ENCODE measurements at places on chromosomes 3 and 15. TPM values are rescaled to one million over a fixed set of nuclear protein-coding genes. Genes with fewer than 3 reads are reported as not detected.

- no peaks in the 10 kb centered on the region for H3K36me3 ChIP-seq
- H3K27me3 ChIP-seq, result no peaks in the 10 kb centered on the region
- no peak overlapping the region for H3K27ac ChIP-seq
- H3K4me3 ChIP-seq, result no peak overlapping the region
- no peak for DNase-seq
Observed at GRCh38 chr15:29785136-29785535, 37.1 kb downstream of the TJP1 start.

DNA sequence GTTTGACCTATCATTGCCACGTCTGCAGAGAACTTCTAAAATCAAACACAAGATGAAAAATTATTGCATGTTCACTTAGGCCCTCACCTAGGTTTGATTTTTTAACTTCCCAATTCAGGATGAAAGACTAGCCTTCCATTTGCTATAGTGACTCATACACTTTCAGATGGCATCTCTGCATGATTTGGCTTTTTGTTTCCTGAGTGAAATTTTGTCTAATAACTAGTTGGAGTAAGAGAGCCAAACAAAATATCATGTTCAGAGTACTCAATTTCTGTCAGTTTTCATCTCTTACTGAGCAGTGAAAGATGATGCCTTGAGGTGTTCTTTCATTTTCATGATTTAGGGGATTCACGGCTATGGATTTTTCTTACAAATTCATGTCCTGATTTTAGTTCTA lies 122.9 kb downstream of the NSUN3 start:
- H3K4me1 ChIP-seq, result no peaks in the 10 kb centered on the region
- no peaks in the 10 kb centered on the region for H3K27me3 ChIP-seq
- no peak overlapping the region for H3K4me3 ChIP-seq
- H3K36me3 ChIP-seq, result no peaks in the 10 kb centered on the region

- H3K36me3 ChIP-seq, result no peaks in the 10 kb centered on the region
- no peak overlapping the region for H3K27ac ChIP-seq
- H3K4me1 ChIP-seq, result no peaks in the 10 kb centered on the region
Observed at GRCh38 chr3:36397841-36398240, 17.5 kb downstream of the STAC start.

GRCh38 chr3:13389378-13389777 lies 30.7 kb downstream of the NUP210 start:
- no peaks in the 10 kb centered on the region for H3K4me1 ChIP-seq
- H3K27me3 ChIP-seq, result no peaks in the 10 kb centered on the region
- DNase-seq, result no peak
- no peak overlapping the region for H3K27ac ChIP-seq

GRCh38 chr15:65071381-65071811 lies 3.6 kb upstream of the RASL12 start:
- H3K4me1 ChIP-seq, result peaks cover 25% of the 10 kb centered on the region
- peaks cover 10% of the 10 kb centered on the region for H3K27me3 ChIP-seq
- no peak for DNase-seq
- no peak overlapping the region for H3K4me3 ChIP-seq

DNA sequence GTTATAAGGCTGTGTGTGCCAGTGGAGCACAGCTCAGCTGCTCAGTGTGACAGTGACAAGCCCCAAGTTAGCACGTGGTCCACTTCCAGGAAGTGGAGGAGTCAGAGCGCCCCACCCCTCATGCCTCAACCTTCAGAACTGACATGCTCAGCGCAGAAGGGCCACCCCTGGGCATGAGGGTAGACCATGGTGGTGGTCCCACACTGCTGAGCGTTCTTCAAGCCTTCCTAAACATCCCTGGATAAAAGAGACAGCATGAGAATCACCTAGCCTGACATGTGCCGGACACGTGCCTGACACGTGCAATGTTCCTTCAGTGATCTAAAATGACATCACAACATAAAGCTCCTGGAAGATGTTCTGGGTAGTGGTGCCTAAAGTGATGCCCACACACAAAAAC lies 16.8 kb downstream of the ATP10A start:
- DNase-seq, result no peak
- H3K36me3 ChIP-seq, result no peaks in the 10 kb centered on the region
- peaks cover 20% of the 10 kb centered on the region for H3K4me1 ChIP-seq
- no peak overlapping the region for H3K4me3 ChIP-seq

- H3K27me3 ChIP-seq, result no peaks in the 10 kb centered on the region
- no peaks in the 10 kb centered on the region for H3K4me1 ChIP-seq
- H3K27ac ChIP-seq, result no peak overlapping the region
- DNase-seq, result no peak
Observed at GRCh38 chr15:99951511-99951910, 218.3 kb upstream of the LYSMD4 start.

DNA sequence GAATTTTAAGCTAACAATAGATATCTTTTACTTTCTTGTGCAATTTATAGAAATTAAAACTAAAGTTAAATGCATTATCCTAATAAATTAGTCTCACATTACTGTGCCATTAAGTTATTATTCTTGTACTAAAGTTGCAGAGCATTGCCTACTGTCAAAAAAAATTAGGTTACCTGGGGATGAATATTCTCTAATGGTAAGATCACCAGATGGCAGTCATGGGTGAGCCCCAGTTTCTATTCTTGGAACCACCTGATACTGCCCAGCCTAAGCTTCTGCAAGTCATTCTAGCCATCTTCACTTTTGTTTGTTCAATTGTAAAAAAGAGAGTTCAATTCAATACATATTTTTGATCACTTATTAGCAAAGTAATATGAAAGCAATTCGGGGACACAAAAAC lies 213.2 kb downstream of the CADM2 start:
- DNase-seq, result no peak
- no peak overlapping the region for H3K4me3 ChIP-seq
- no peaks in the 10 kb centered on the region for H3K27me3 ChIP-seq
- no peaks in the 10 kb centered on the region for H3K4me1 ChIP-seq
- no peak overlapping the region for H3K27ac ChIP-seq

DNA sequence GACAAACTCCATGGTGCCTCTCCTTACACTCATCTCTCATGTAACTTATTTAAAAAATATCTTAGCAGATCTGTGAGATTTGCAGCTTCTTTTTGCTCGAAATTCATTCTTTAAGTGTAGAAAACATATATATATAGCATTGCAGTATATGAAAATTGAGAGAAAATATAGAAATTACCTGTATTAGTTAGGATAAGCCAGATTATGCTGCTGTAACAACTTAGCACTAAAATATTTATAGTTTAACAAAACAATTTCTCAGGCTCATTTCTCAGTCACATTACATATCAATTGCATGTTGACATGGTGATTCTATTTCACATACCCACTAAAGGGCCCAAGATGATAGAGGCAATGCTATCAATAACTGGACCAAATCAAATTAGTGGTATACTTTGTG lies 54.7 kb downstream of the NR2F2 start:
- H3K27me3 ChIP-seq, result no peaks in the 10 kb centered on the region
- no peak overlapping the region for H3K27ac ChIP-seq
- DNase-seq, result no peak
- no peaks in the 10 kb centered on the region for H3K4me1 ChIP-seq

DNA sequence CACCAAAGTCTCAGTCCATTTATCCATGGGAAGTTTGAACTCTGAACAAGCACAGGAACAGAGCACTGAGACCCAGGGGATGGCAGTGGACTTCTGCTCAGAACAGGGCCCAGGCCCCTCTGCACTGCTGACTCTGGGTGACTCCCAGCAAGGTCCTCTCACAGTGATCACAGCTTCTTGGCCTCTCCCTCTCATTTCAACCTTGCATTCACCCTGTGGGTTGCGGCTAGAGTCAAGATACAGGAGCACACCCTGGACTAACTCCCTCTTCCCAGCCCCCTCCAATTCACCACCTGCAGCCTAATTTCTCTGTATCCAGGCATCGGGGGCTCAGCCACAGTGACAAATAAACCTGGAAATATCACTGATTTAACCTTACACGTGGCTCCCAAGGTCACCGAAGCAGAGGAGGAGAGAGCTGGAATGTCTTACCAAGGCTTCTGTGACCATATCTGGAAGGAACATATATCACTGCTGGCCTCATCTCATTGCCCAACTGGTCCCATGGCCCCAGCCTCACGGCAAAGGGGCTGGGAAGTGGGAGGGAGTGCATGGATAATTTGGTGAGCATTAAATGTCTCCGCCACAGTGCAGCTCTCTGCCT lies 1.2 kb downstream of the RTP3 start:
- no peaks in the 10 kb centered on the region for H3K27me3 ChIP-seq
- H3K36me3 ChIP-seq, result no peaks in the 10 kb centered on the region
- H3K27ac ChIP-seq, result no peak overlapping the region
- H3K4me1 ChIP-seq, result peaks cover 22% of the 10 kb centered on the region

DNA sequence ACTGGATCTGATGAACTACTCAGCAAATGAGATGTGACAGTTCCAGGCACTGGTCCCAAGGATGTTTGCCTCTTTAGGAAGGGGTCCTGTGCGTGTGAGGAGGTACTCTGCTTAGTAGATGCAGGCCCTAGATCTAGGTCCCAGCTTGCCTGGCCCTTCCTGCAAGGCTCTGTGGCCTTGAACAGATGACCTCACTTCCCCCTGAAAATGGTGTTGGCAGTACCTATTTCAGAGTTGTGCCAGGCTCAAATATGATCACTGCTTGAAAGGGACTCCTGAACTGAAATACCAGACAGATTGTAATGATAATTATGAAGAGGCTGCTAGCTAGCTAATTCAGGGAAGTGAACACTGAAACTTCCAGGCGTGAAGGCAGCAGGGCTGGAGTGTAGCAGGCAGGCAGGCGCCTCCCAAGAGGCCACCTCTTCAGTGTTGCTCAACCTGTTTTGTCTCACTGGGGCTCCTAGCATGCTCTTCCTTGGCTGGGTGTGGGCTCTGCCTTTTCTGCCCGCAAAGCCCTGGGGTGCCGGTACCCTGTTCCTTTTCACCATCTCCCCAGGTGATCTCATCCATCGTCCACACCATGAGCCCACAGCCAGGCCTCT lies 24.1 kb upstream of the CPNE9 start:
- no peak overlapping the region for H3K27ac ChIP-seq
- no peak for DNase-seq
- no peaks in the 10 kb centered on the region for H3K36me3 ChIP-seq
- peaks cover 5% of the 10 kb centered on the region for H3K4me1 ChIP-seq
- H3K27me3 ChIP-seq, result no peaks in the 10 kb centered on the region

DNA sequence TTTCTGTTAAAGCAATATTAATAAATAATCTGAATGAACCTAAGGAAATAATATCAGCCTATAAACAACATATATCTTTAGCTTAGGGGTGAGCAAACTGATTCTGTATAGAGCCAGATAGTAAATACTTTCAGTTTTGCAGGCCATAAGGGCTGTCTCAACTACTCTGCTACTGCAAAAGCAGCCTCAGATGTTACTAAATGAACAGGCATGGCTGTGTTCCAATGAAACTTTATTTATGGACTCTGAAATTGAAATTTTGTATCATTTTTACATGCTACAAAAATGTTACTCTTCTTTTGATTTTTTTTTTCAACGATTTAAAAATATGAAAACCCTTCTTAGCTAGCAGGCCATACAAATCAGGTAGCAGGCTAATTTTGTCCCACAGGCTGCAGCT lies 212.8 kb upstream of the PRICKLE2 start:
- no peak overlapping the region for H3K27ac ChIP-seq
- peaks cover 21% of the 10 kb centered on the region for H3K4me1 ChIP-seq
- H3K27me3 ChIP-seq, result peaks cover 4% of the 10 kb centered on the region
- DNase-seq, result no peak

DNA sequence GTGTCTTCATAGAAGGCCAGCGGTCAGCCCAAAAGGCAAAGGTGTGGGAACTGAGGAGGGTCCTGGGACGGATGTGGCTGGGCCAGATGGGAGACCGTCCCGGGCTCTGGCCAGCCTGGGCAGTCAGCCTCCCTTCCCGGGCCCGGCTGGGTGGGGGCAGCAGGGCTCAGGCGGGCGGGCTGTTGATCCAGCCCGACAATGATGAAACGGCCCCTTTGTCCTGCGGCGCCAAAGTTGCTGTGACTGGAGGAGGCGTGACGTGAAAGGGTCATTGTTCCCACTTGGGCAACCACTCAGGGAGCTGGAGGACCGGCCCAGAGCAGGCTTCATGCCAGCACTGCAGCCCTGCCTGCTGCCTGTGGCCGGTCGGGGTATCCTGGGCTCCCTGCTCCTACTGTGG lies 16.5 kb downstream of the DUSP7 start:
- H3K36me3 ChIP-seq, result no peaks in the 10 kb centered on the region
- peaks cover 8% of the 10 kb centered on the region for H3K4me1 ChIP-seq
- no peaks in the 10 kb centered on the region for H3K27me3 ChIP-seq
- H3K4me3 ChIP-seq, result no peak overlapping the region

The LTF gene
- 1.8 TPM for total RNA-seq

The CRABP1 gene
- 132 TPM for total RNA-seq

The GOLGA6L4 gene
- total RNA-seq, result 2.8 TPM

The ITIH1 gene
- 120 TPM for total RNA-seq

The COL6A5 gene
- total RNA-seq, result 0.08 TPM

The ALPK3 gene
- total RNA-seq, result 25.9 TPM

The CLSTN2 gene
- total RNA-seq, result 27.0 TPM

The GP5 gene
- 0.27 TPM for total RNA-seq

The RGMA gene
- total RNA-seq, result 2.0 TPM

The TRPM1 gene
- total RNA-seq, result not detected

The GOLGA6L7 gene
- total RNA-seq, result not detected

The ZNF502 gene
- 3.3 TPM for total RNA-seq
